ENCODE measurements at places on chromosomes 16 and 17.

DNA sequence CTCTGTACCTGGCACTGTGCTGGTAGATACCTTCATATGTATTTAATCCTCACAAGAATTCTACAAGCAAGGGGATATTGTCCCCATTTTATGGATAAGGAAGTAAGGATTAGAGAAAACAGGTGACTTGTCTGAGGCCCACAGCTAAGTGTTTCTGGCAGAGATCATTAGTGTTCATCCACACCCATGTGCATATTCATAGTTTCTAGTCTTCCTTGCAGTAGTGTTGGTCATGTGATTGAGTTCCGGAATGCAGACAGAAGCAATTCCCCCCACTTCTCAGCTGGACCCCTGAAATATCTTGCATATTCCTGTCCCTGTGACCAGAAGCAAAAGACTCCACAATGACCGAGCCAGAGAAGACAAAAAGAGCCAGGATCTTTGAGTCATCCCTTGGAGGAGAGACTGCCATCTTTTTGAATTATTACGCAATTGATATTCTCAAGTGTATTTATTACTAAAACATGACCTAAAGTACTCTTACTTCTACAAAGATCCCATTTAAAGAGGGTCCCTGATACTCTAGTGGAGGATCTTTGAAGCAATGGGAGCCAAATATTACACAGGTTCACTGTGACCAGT is 43.4 kb downstream of the SOX9 start:
- no peak for DNase-seq

GRCh38 chr17:43003542-43004172 is 2.9 kb upstream of the IFI35 start:
- DNase-seq: no peak

DNA sequence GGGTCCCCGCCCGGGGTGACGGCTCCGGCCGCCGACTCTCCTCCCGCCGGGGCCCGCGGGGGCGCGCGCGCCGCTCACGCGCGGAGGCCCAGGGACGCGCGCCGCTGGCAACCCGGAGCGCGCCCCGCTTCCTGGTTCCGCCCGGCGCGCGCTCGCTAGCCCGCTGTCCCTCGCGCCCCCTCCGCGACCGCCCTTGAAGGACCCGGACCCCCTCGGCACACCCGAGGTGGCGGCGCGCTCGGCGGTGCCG is at the start of gene STAT5B:
STAT5B (minus strand) TSS at position 33 of the 250 bp plus-strand sequence. CDS start 44,264 bp downstream, outside the sequence.
- DNase-seq: peak; percentile 90

DNA sequence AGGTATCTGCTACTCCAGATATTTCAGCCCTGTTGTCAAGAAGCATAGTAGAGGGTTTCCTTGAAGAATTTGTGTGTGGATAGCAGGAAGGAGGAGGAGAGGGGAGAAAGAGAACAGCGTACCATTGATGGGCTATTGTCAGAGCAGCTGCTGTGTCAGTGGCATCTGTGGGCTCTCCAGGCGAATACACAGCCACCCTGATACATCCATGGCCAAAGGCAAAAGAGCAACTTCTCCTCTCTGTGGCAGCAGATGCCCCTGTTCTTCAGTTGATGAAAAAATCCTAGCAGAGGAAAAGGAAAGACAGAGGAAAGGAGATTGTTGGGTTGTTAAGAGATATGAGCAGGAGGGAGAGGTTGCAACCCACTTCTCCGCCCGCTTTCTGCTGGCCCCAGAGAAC is 12.2 kb upstream of the KCNJ2 start:
- no peak for DNase-seq

DNA sequence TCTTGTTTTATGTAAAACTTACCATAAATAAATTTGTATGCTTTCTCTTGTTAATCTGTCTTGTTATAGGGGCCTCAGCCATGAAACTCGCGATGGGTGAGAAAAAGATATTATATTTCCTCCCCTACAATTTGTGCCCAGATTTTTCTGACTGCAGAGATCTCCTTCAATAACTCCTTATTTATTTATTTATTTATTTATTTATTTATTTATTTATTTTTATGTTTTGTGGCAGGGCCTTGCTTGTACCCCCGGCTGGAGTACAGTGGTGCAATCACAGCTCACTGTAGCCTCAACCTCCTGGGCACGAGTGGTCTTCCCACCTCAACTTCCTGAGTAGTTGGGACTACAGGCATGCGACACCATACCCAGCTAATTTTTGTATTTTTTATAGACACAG is 23.3 kb upstream of the CCL5 start:
- no peak for DNase-seq

GRCh38 chr17:12187658-12188057 is 167.0 kb downstream of the MAP2K4 start:
- DNase-seq: no peak

DNA sequence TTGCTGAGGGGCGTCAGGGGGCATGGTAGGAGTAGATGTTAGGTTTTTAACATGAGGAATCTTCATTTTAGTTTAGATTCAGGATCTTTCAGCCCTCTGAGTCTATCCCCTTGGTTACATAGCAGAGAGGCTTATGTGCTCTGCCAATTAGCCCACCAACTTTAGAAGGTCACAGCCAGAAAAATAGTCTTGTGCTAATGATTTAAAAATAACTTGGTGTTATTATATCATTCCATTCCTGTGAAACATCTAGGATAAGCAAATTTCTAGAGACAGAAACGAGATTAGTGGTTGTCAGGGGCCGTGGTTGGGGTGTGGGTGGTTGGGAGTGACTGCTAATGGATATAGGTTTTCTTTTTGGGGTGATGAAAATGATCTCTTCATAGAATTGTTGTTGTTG is 183.7 kb downstream of the SNX29 start:
- no peak for DNase-seq

DNA sequence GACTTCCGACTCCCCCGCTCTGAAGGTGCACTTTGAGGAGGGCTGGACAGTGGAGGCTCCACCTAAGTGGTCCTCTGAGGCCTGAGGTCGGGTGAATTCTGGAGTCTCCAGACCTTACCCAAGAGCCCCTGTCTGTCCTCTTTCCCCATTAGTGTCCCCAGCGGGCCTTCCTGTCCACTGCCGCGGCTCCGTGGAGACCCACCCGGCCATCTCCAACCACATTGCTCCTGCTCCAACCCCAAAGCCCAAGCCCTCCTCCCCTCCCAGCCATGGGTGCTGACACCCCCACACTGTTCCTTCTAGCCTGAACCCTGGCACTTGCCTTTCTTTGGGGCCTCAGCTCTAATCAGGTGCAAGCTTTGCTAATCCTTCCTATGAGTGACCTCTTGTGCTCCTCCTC is 283.1 kb upstream of the TNRC6C start:
- DNase-seq: no peak

Data from Calu3 (cell line).